ENCODE measurements at places on chromosomes 13 and 19.

DNA sequence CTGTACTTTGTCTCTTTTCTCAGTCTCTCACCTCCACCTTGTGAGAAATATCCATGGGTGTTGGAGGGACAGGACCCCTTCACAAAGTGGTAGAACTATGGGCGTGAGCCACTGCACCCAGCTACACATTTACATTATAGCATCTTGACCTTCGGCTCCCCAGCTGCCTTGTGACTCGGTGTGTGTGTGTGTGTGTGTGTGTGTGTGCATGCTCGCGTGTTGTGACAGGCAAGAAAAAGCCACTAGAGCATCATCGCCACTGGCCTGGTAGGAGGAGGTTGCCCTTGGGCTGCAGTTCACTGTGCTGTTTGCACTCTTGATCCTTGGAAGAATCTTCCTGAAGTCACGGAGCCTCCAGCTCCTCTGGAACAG, 13.7 kb upstream of the ZNF888 start:
- no peak for DNase-seq

- DNase-seq: no peak
Observed at GRCh38 chr13:21338156-21338555, 120.9 kb downstream of the ZDHHC20 start.

DNA sequence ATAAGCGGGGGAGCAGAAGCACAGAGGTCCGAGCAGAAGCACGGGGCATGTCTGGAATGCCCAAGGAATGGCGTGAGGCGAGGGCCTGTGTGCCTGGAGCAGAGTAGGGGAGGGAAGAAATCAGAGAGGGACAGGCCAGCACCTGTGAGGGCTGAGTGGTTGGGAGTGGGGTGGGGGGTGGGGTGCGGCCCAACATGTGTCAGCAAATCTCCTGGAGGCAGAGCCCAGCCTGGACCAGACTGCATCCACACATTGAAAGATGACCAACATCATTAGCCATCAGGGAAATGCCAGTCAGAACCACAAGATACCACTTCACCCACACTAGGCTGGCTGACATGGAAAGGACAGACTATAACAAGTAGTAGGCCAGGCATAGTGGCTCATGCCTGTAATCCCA, 11.2 kb downstream of the CLASRP start:
- no peak for DNase-seq

DNA sequence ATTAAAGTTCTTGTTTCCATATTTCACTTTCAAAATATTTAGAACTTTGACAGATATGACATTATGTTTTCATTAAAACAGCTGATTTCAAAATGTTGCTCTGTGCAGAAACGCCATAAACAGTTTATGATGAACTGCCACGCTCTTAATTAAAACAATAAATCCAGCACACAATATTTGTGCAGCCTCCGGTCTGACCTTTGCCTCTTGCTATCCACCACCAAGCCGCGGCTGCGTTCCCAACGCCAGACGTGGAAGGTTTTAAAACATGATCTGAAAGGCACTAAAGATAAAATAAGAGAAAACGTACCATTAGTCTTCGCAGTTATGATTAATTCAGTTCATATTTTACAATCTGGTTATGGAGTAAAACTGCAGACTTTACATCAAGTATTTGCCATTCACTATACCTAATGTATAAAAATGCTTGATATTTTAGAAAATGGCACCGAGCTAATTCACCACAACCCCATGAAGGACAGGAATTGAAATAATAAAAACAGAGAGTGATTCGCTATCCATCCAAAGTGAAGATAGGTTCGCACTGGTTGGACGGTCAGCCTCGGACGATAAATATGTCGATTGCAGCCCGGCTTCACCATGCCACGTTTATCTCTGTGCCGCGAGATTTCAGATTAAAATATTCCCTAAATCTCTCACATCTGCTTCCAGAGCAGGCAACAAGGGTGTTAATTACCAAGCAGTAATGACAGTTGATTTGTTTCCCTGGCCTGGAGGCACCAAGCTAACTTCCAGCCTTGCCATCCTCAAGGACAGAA, 103.3 kb upstream of the ZNF507 start:
- DNase-seq: no peak

DNA sequence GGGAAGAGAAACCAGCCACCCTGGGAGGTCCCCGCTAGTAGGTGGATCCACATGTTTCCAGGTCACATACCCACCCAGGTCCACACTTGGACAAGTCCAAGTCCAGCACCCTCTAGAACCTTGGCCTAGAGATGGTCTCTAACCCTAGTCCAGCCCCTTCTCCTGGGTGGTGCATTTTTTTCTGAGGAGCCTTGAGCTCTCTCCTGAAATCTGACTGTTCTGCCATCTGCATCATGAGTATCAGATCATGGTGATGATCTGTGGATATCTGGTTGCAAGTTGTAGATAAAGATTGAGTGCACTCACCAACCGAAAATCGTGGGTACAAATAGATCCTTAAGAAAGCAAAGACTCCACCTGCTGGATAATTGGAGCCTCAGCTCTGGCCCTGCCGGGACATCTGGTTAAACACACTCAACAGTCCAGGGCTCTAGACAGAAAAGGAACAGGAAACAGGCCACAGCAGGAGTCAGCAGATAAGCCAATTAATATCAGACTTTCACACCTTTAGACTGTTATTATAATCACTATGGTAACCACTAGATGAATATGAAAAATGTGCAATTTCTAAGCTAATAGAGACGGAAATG, 41.1 kb downstream of the GPR12 start:
- DNase-seq: no peak

GRCh38 chr19:41892173-41892902, 9.4 kb downstream of the ARHGEF1 start:
- no peak for DNase-seq

DNA sequence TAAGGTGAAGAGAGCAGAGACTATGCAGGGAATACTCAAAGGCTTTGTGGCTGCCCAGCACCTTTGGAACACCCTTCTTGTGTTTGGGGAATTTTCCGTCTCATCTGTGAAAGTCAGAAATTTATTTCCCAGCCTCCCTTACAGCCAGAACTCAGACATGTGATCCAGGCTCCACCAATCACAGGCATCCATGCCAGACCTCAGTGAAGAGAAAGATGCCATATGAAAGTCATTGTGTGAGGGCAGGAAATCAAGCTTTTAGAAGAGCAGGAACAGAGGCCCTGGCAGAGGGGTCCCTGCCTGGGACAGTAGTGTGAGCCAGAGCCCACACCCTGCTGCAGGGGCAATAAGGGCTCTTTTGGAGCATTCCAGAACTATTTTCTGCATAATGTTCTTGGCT, 12.1 kb downstream of the CCDC70 start:
- no peak for DNase-seq

- DNase-seq: peak; percentile 80
Observed at GRCh38 chr19:47247308-47247990, 8.9 kb upstream of the CCDC9 start.

DNA sequence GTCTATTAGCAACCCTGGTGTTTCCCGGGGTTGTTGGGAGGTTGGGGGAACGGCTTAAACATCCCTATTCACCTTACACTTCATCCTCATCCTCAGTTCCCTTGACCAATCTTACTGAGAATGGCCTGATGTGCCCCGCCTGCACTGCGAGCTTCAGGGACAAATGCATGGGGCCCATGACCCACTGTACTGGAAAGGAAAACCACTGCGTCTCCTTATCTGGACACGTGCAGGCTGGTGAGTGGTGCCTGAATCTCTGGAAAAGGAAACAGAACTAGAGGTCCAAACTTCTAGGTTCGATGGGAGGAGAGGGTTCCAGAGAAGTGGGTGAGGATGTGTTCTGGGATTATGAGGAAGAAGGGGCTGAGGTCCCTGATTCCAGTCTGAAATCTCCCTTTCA, 5.9 kb downstream of the PINLYP start:
- no peak for DNase-seq

DNA sequence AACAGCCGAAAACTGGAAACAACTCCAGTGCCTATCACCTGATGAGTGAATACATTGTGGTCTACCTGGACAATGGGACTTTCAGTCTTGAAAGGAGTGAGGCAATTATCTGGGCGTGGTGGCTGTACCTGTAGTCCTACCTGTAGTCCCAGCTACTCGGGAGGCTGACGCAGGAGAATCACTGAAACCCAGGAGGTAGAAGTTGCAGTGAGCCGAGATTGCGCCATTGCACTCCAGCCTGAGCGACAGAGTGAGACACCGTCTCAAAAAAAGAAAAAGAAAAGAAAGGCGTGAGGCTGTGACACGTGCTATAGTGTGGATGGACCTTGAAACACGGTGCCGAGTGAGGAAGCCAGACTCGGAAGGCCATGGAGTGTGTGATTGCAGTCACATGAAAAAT, 4.1 kb upstream of the NTN5 start:
- DNase-seq: no peak

GRCh38 chr13:99124046-99124400, 76.6 kb upstream of the UBAC2 start:
- DNase-seq: no peak

GRCh38 chr13:48397744-48398143, 15.2 kb downstream of the LPAR6 start:
- no peak for DNase-seq

- DNase-seq: no peak
Observed at GRCh38 chr19:45254044-45254531, 3.0 kb downstream of the MARK4 start.

GRCh38 chr13:26680123-26680450, 80.5 kb downstream of the GPR12 start:
- DNase-seq: no peak

- DNase-seq: no peak
Observed at GRCh38 chr19:35732540-35733179, 9.6 kb downstream of the IGFLR1 start.

DNA sequence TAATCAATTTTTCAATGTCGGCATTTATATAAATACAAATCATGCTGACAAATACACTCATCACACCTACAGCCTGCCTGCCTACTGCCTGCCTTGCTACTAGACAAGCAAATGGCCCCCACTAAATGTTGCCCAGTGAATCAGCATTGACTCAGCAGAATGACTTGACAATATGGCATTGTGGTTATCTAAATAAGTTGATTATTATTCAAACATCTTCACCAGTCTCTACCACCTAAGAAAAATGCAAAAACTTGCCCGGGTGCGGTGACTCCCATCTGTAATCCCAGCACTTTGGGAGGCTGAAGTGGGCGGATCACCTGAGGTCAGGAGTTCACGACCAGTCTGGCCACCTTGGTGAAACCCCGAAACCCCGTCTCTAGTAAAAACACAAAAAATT, 296.1 kb downstream of the PCDH9 start:
- no peak for DNase-seq

- DNase-seq: peak; percentile 98
Observed at GRCh38 chr19:17334414-17335409, at the start of gene ANO8. TSS of gene ANO8 (minus strand) at chr19:17334855. CDS start at chr19:17334670, 185 bp downstream.

GRCh38 chr13:103315711-103316110, 249.5 kb upstream of the SLC10A2 start:
- DNase-seq: no peak

DNA sequence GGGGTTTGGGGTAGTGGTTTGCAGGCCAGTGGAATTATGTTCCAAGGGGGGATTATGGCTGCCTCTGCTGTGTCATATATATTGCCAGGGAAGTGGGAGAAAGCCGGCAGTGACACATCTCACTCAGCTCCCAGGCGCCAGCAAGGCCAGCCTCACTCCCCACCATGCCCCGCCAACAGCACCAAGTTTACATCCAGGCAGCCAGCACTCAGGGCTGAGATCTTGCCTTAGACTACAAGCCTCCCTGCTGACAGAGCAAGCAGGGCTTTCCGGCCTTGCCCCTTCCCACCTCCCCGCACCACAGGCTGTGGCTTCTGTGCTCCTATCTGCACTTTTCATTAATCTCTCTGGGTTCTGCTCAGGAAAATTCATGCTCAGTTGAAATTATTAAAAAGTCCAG, 385.1 kb downstream of the MZT1 start:
- DNase-seq: no peak

- no peak for DNase-seq
Observed at GRCh38 chr13:24039621-24040475, 120.7 kb upstream of the SPATA13 start.

GRCh38 chr19:31351056-31351854, 2.0 kb upstream of the TSHZ3 start:
- DNase-seq: no peak

- no peak for DNase-seq
Observed at GRCh38 chr13:38180126-38180525, 169.5 kb upstream of the UFM1 start.

DNA sequence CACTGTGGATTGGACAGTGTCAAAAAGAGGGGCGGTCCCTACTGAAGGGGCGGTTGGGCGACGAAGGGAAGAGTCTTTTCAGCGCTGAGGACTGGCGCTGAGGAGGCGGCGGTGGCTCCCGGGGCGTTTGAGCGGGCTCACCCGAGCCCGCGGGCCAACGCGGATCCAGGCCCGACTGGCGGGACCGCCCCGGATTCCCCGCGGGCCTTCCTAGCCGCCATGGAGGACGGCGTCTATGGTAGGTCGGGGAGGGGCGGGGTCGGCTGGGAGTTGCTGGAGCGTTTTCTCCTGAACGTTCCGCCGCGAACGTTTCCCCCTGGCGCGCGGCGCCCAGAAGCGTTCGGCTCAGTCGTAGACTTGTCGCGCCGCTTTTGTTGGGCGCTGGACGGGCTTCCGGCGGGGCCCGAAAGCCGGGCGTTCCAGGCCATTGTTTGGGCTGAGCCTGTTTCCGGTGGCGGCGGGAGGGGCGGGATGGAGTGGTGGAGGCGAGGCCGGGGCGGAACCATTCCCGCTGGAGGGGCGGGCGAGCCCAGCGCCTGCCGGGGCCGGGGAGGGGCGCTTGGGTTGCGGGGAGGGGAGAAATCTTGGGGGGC, at the start of gene CYTH2:
TSS of gene CYTH2 (plus strand) at position 81 of the 593 bp plus-strand sequence. CDS start at position 220, 139 bp downstream.
- peak; percentile 21 for DNase-seq

DNA sequence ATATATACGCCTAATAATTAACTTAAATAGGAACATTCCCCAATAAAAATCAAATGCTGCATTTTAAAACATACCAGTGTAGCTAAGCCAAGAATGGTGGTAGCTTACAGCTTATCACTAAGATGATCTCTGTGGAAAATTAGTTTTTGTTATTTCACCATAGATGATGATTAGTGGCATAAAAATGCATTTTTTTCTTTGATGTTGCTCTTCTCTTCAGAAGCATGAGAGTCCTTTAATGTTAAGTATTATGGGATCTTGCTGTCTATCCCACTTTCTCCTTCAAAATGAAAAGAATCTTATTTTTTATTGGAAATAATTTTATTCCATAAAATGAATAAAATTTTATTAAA, 731.0 kb downstream of the SLITRK1 start:
- no peak for DNase-seq
